ENCODE measurements at places on chromosomes 2 and 18. TPM values are rescaled to one million over a fixed set of nuclear protein-coding genes. Genes with fewer than 3 reads are reported as not detected.

DNA sequence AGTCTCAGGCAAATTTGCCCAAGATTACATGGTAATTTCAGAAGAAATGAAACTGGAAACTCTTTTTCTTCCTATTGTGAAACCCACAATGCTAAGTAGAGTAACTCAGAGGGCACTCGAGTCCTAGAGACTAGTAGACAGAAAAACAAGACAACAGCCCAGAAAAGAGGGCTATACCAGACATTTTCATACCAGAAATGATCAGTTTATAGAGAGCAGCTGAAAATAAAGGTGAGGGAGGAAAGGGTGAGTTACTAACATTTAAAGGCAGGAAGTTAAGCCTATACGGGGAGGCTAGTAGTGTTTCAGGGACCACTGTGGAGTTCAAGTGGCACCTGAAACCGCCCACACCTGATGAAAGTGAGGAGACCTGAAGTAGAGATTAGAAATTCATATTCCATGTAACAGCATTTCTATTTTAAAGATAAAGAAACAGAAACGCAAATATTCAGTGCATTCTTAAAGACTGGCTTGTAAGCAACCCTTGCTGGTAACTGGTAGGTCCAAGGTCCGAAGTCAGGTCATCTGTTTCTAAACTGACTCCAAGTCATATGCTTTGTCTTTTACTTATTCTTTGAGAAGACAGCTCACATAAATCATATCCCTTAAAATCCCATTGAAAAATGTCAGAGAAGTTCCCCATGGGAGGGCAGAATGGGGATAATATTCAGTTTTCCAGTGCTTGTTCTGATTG is 145.1 kb upstream of the ITGB6 start:
- no peak for DNase-seq

GRCh38 chr2:102708847-102709559 is 52.8 kb upstream of the TMEM182 start:
- DNase-seq, result no peak

The LRP2 gene
- 0.43 TPM for total RNA-seq

The GRB14 gene
- 4.8 TPM for total RNA-seq

DNA sequence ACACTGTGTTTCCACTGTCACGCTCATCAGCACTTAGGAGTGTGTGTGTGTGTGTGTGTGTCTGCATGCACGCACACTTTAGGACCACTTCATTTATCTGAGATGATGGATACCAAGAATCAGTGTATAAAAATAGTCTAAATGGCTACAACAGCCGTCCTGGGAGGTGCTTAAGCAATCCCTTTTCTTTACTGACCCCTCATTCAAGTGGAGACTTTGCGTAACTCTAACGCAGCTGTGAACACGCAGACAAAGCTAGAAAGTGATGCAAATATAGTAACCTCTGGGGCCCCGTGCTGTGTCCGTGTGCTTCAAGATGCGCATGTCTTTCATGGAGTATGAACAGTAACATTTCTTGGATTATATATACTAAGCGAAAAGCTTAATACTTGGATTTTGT is 40.4 kb upstream of the RBM44 start:
- no peak for DNase-seq

The PTCD3 gene
- total RNA-seq, result 173 TPM

DNA sequence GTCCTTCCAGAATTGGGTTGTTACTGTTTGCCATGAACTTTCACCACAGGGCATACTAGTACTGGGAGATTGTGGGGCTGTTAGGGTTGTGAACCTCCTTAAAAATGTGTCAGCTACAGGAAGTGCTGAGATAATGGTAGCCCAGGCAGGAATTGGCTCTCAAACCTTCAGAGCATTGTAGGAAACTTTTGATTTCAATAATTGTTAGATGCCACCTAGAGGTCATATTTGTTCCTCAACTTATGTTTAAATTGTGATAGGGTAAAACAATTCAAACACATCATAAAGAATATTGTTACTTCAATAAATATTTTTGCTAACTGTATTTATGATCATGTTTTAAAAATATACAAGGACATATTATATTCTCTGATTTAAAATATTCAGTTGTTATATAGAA is 594.6 kb downstream of the ADCYAP1 start:
- no peak for DNase-seq

The MRPS9 gene
- 34.3 TPM for total RNA-seq

DNA sequence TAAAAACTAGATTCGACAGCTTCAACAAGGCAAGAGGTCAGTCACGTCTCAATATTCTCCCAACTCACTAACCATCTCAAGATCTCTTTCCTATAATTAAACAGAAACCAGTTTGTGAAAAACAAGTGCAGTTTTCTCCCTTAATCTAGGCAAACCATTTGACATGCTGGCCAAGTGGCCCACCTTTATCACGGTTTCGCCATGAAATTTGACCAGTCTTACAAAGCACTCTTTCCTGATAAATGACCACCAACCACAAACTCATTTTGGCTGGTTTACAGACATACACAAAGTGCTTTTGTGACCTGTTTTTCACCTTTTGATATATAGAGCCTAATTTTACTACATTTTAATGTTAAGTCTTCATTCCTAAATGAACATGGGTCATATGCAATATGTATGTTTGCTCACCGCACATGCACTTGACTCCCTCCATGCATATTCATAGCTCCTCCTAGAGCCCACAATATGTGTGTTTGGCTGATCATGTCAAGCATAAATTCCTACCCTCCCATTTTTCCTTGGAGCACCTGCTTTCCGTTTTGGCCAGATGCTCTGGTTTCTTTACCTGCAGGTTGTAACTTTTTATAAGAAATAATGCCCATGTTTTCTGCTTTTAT is 385.1 kb downstream of the RAD51AP2 start:
- DNase-seq, result no peak

DNA sequence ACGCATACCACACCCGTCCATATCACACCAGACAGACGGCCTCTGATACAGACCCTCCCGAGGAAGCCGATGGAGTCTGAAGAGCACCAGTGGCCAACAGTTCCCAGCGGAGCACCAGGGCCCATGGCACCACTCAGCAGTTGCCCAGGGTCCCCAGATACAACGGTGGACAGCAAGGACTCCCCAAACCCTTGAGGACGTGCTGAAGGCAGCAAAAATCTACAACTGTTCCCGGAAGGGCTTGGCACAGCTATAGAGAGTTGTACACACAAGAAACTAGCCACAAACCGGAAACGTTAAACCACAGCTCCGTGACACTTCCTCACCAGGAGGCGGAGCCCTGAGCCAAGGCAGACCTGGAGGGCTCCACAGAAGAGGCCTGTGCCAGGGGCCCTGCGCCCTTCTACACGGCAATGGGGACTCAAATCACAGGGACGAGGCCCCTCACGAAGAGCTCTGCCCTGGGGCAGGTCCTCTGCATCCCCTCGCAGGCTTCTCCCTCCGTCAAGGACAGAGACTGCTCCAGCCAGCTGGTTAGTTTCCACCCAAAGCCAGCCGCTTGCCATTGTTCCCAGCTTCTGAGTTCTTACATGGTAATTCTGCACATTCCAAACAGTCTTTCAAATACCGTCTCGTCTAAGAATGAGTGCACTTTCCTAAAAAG is 133.4 kb downstream of the HDAC4 start:
- DNase-seq, result peak; percentile 71

DNA sequence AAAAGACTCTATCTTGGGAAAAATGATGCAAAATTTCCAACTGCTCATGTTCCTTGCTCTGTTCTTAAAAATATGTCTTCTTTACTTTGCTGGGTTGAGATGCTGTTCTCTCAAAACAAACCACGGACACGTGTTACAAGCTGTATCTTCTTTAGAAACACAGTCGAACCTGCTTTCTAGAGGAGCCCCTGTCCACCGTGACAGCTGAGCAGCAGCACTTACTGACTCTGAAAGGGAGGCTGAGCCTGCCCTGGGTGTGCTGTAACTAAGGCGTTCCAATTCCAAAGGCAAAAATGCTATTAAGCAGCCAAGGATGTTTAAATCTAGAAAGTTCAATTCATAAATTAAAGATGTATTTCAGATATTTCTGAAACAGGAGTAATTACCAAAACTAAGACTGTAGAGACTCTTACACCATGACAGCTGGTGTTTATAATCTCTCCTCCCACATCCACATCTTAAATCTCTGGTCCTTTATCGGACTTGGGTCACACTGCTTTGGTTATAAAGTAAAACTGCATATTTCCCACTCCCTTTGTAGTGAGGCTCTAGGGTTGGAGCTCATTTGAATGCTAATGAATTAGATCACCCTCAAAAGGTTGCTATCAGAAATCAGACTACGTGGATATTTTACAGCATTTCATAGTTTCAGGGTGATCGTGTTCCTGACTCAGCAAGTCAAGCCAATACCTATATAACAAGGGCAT is 281.2 kb upstream of the LYPD1 start:
- no peak for DNase-seq

DNA sequence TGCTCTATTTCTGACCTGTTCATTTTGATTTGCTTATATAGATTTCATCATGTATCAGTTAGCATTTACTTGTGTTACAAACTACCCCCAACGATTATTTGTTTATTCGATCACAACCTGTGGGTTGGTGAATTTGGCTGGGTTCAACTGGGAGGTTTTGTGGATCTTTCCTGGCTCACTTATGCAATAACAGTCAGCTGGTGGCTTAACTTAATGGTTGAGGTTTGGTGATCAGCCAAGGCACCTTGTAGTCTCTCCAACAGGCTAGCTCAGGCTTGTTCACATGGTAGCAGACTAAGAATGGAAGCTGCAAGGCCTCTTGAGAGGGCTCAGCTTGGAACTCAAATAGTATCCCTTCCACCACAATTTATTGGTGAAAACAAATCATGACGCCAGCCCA is 5.4 kb upstream of the PUM2 start:
- no peak for DNase-seq

DNA sequence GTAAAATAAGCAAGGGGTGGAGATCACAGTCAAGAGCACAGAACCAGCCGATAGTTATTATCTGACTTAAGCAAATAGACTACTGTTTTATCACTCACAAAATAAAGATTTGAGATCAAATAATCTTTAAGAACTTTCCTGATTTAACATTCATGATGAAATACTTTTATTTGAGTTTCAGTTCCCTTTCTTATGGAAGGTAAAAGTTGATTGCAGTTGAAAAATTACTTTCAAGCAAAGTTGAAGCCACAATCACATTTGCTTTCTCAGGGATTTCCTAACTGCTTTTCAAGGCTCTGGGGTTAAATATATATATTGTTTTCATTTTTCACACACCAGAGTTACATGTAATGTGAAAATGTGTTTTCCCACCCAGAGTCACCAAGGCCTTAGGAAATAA is 599.5 kb downstream of the KCNJ3 start:
- DNase-seq, result no peak

Data from adrenal gland (tissue), 19 donors.